ENCODE measurements at places on chromosomes 7 and 10. TPM values are rescaled to one million over a fixed set of nuclear protein-coding genes. Genes with fewer than 3 reads are reported as not detected.

GRCh38 chr7:45202625-45203024, 45.0 kb downstream of the RAMP3 start:
- no peak overlapping the region for H3K4me3 ChIP-seq
- H3K27ac ChIP-seq, result no peak overlapping the region
- H3K36me3 ChIP-seq, result no peaks in the 10 kb centered on the region
- DNase-seq, result no peak

CYP26C1 gene
- 0.15 TPM for total RNA-seq

TMEM270 gene
- not detected for total RNA-seq

OGDHL gene
- total RNA-seq, result not detected

GRCh38 chr7:134034652-134035051, 92.5 kb upstream of the LRGUK start:
- H3K4me3 ChIP-seq, result no peak overlapping the region
- H3K27me3 ChIP-seq, result no peaks in the 10 kb centered on the region
- H3K4me1 ChIP-seq, result no peaks in the 10 kb centered on the region
- no peak for DNase-seq

- H3K4me1 ChIP-seq, result no peaks in the 10 kb centered on the region
- H3K4me3 ChIP-seq, result no peak overlapping the region
- no peaks in the 10 kb centered on the region for H3K36me3 ChIP-seq
- H3K27ac ChIP-seq, result no peak overlapping the region
- no peak for DNase-seq
These were observed 178.2 kb upstream of the CSTF2T start for GRCh38 chr10:51877636-51878035.

DNA sequence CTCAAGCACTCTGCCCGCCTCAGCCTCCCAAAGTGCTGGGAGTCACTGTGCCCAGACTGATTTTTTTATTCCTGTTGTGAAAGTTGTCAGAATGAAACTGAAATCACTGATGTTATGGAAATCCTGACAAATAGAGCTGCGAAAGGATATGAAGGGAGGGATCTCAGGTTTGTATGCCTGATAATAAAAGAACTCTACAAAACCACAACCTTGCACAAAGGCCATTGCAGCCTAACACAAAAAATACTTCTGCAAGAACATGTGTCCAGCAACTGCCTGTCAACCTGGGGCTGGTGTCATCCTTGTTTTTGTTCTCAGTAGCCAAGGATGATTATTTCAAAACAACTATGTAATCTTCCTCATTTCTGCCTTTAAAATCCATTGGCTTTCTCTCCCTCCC, 126.1 kb downstream of the NEBL start:
- H3K4me3 ChIP-seq, result no peak overlapping the region
- DNase-seq, result no peak
- H3K27me3 ChIP-seq, result no peaks in the 10 kb centered on the region
- H3K27ac ChIP-seq, result no peak overlapping the region
- no peaks in the 10 kb centered on the region for H3K36me3 ChIP-seq

PLXNA4 gene
- total RNA-seq, result 0.02 TPM

FOXI2 gene
- not detected for total RNA-seq

- H3K4me1 ChIP-seq, result no peaks in the 10 kb centered on the region
- no peak for DNase-seq
- no peaks in the 10 kb centered on the region for H3K36me3 ChIP-seq
- no peak overlapping the region for H3K4me3 ChIP-seq
These were observed 85.9 kb upstream of the CXCL12 start for GRCh38 chr10:44470784-44471183.

- peaks cover 7% of the 10 kb centered on the region for H3K27me3 ChIP-seq
- H3K27ac ChIP-seq, result no peak overlapping the region
- DNase-seq, result no peak
- no peak overlapping the region for H3K4me3 ChIP-seq
These were observed 108.5 kb upstream of the RNF32 start for GRCh38 chr7:156532016-156532602.

- H3K36me3 ChIP-seq, result no peaks in the 10 kb centered on the region
- H3K4me1 ChIP-seq, result peaks cover 3% of the 10 kb centered on the region
- peaks cover 18% of the 10 kb centered on the region for H3K27me3 ChIP-seq
- H3K4me3 ChIP-seq, result no peak overlapping the region
These were observed 108.1 kb downstream of the GRID1 start for GRCh38 chr10:86258499-86258898.

DNA sequence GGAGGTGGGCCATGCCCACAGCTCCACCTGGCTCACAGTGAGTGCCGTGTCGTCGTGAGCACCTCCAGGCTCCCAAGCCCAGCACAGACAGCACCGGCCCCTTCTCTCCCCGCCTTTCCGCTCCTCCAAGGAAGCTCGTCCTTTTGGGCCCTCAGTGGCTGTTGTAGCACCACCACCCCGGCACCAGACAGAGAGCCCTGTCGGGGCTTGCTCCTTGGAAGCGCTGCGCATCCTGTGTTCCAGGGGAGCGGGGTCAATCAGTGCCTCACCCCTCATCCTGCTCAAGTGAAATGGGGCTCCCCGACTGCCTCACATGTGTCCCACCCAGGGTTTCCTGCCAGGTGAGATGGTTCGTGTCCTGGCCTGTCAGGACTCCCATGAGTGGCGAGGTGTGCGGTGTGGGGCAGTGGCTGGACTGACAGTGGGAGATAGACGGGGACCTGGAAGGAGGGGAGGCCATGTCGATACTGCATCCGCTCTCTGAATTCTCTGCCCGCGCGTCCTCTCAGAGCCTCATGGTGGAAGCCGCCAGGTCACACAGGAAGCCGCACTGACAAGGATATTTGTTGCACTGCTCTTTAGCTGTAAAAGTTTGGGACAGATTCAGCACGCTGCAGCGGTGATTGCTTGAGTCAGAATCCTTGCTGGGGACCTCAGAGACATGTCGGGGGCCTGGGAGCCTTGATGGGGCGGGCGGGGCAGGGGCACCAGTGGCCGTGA, 107.1 kb downstream of the INPP5A start:
- H3K4me1 ChIP-seq, result peaks cover 8% of the 10 kb centered on the region
- DNase-seq, result peak; percentile 1
- no peak overlapping the region for H3K4me3 ChIP-seq
- no peak overlapping the region for H3K27ac ChIP-seq
- no peaks in the 10 kb centered on the region for H3K27me3 ChIP-seq

NUTM2D gene
- 1.9 TPM for total RNA-seq

ANLN gene
- 0.73 TPM for total RNA-seq

- DNase-seq, result no peak
- no peaks in the 10 kb centered on the region for H3K36me3 ChIP-seq
- H3K27ac ChIP-seq, result no peak overlapping the region
- no peak overlapping the region for H3K4me3 ChIP-seq
- H3K27me3 ChIP-seq, result no peaks in the 10 kb centered on the region
These were observed 85.2 kb downstream of the ADAM12 start for GRCh38 chr10:126302826-126303665.

BMPER gene
- not detected for total RNA-seq

CUZD1 gene
- total RNA-seq, result 2.2 TPM

RARRES2 gene
- total RNA-seq, result not detected

DNA sequence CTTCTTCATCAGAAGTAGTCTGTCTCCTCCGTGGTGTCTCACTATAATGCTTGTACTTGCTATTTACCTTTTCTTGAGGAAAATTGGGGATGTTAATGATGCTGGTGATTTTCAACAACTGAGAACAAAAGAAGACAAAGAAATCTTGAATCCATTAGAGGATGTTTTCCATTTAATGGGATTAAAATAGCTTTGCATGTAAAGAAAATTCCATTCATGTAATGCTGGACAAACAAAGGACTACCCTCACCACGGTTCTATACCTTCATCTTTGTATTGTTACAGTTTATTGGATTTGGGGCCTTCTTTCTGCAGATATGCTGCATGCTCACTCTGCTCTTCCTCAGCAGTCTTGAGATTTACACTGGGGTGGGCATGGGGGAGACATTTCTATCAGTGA, 128.4 kb downstream of the WNT2 start:
- H3K4me3 ChIP-seq, result no peak overlapping the region
- peaks cover 7% of the 10 kb centered on the region for H3K36me3 ChIP-seq
- no peaks in the 10 kb centered on the region for H3K27me3 ChIP-seq
- no peaks in the 10 kb centered on the region for H3K4me1 ChIP-seq
- no peak for DNase-seq
- no peak overlapping the region for H3K27ac ChIP-seq

DNA sequence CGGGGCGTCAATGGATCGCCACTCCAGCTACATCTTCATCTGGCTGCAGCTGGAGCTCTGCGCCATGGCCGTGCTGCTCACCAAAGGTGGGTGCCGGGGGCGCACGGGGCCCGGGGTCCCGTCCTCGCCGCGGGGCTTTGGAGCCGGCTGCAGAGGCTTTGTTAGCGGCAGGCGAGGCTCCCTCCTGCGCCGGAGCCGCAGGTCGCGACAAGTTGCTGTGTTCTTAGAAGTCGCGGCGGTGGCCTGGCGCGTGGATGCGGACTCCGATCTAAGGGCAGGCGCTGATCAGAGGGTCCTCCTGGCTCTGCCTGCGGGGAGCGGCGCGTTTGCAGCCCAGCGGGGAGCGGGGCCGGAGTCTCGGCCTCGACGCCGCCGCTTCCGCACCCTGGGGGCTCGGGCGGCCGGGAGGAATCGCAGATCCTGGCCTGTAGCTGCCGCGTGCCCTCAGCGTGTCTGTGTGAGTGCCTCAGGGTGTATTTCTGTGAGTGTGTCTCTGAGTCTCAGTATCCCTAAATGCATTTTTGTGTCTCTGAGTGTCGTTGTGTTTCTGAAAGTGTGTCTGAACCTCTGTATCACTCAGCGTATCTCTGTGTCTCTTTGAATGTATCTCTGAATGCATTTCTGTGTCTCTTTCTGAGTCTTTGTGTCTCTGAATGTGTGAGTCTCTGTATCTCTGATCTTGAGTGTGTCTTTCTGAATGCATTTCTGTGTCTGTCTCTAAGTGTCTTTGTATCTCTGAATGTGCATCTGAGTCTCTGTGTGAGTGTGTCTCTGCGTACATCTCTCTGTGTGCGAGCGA, 766 bp downstream of the BAMBI start:
- H3K27ac ChIP-seq, result no peak overlapping the region
- DNase-seq, result no peak
- peaks cover 30% of the 10 kb centered on the region for H3K4me1 ChIP-seq
- H3K4me3 ChIP-seq, result peak overlapping the region; percentile 70
- peaks cover 2% of the 10 kb centered on the region for H3K36me3 ChIP-seq
- H3K27me3 ChIP-seq, result peaks cover 52% of the 10 kb centered on the region

DNA sequence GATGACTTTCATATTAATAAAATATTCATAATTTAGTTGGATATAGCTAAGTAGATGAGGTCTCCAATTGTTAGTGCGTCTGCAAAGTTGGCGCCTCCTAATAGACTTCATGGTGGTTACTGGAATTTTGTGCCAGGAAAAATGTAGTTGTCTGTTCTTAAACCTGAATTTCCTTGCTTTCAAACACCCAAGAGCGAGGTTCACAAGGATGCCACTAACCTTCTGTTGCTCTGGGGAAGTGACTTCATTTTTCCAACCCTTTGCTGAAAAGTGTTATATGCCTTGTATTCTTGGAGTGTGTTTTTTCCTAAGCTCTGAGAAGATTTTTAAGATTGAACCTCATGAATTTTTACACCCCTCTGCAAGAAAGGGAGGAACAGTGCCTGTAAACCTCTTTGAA, 98.9 kb upstream of the GLCCI1 start:
- no peaks in the 10 kb centered on the region for H3K27me3 ChIP-seq
- no peak overlapping the region for H3K4me3 ChIP-seq
- no peak overlapping the region for H3K27ac ChIP-seq
- peaks cover 4% of the 10 kb centered on the region for H3K4me1 ChIP-seq

DNA sequence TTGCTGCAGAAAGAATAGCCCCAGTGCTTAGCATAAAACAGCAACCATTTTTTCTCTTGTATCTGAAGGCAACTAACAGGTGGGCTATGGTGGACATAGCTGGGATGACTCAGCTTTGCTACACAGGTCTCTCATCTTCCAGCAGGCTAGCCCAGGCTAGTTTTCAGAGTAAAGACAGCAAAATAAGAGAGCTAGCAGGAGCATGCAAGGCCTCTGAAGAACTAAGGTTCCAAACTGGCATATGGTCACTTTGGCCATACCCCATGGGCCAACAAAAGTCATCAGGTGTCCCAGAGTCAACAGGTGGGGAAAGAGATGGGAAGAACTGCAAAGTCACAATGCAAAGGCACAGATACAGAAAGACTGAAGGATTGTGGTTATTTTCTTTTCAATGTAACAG, 571.6 kb upstream of the MGMT start:
- H3K36me3 ChIP-seq, result no peaks in the 10 kb centered on the region
- H3K4me1 ChIP-seq, result no peaks in the 10 kb centered on the region
- no peak overlapping the region for H3K4me3 ChIP-seq
- no peak for DNase-seq
